Activated CD4-positive, alpha-beta T cell treated with anti-CD3 and anti-CD28 coated beads, Interleukin-2, amount 10 ng/mL, durations not matched to agents 24 days and 14 days (primary cell): ENCODE measurements at places on chromosomes 3 and 15. TPM values are rescaled to one million over a fixed set of nuclear protein-coding genes. Genes with fewer than 3 reads are reported as not detected.

Gene MEGF11
- total RNA-seq = not detected in 2 replicates

Gene C3orf80
- 0.07 TPM in 1 of 2 replicates, not detected in the other for total RNA-seq

Gene OSTN
- not detected in 2 replicates for total RNA-seq

Gene TMEM266
- total RNA-seq = not detected in 2 replicates

Gene CACNA2D2
- 0.23 and 0.62 TPM in 2 replicates for total RNA-seq

Gene ZNF770
- total RNA-seq = 53.9 and 56.3 TPM in 2 replicates

Gene POLQ
- 30.3 and 31.0 TPM in 2 replicates for total RNA-seq

Gene LIPC
- 0.80 and 0.93 TPM in 2 replicates for total RNA-seq

Gene TMEM45A
- total RNA-seq = 0.26 TPM in 1 of 2 replicates, not detected in the other

Gene NANOGP8
- not detected in 2 replicates for total RNA-seq

Gene HPS3
- total RNA-seq = 15.3 and 17.4 TPM in 2 replicates

Gene CCR8
- 5.7 and 7.5 TPM in 2 replicates for total RNA-seq

Gene EHHADH
- 2.1 and 2.4 TPM in 2 replicates for total RNA-seq

Gene RAB5A
- 58.7 and 60.5 TPM in 2 replicates for total RNA-seq

Gene ARNT2
- total RNA-seq = 0.26 TPM in 1 of 2 replicates, not detected in the other

Gene SOX14
- total RNA-seq = not detected in 2 replicates

Gene FURIN
- total RNA-seq = 432 TPM in 2 replicates

Gene SPATA12
- total RNA-seq = not detected in 2 replicates
